Renal cortex interstitium (tissue), 15 donors: ENCODE measurements at places on chromosomes 13 and 19. TPM values are rescaled to one million over a fixed set of nuclear protein-coding genes. Genes with fewer than 3 reads are reported as not detected.
A peak's percentile ranks its signal among the peaks of the same experiment; 100 is the strongest.

The PABPC3 gene
- 1.7 TPM for polyA plus RNA-seq

DNA sequence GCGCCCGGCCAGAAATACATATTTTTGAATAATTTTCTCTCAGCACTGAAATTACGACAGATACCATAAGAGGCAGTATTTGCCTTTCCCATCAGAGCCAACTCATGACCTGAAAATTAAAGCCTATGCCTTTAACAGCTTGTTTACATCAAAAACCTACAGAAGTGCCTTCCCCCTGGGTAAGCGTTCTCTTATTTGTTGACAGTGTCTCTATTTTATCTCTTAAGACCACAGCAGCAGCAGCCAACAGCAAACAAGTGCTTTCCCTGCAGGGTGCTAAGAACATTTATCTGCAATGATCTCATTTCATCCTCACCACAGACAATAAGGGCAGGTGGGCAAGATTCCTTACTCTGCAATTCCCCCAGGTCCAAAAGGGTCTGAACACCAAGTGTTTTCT is 6.0 kb downstream of the AKAP8L start:
- no peak for DNase-seq

GRCh38 chr19:47512183-47512947 is 2.5 kb downstream of the NAPA start:
- no peak for DNase-seq

The MEX3D gene
- 28.2 TPM for polyA plus RNA-seq

DNA sequence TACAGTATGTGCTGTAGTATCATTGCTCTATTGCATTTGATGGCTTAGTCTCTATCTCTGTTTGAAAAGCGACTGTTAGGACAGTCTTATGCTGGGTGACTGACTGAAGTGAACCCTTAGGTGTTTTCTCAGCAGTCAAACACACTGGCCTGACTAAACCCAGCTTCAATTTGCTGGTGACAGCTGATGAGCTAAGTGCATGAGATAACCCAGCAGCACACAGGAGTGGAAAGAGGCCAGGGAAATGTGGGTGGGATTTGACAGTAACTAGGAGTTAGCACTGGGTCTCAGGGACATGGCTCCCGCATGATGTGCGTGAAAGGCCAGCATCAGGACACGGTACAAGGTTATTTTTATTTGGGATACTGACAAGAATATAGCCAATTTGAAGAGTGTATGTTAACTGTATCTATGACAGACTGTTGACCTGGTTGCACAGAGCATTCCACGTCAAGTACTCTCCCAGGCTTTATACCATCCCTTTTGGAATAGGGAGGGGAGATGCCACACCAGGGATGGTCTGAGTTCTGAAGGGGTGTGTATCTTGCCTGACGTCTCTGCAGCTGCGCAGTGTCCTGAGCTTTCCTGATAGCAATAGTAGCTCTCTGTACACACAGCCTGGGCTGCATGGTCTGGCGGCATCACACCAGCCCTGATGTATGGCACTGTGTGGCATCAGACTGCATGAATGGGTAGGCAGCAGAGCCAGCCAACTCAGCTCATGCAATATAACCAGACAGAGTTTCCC is 144.8 kb downstream of the FLT1 start:
- no peak for DNase-seq

DNA sequence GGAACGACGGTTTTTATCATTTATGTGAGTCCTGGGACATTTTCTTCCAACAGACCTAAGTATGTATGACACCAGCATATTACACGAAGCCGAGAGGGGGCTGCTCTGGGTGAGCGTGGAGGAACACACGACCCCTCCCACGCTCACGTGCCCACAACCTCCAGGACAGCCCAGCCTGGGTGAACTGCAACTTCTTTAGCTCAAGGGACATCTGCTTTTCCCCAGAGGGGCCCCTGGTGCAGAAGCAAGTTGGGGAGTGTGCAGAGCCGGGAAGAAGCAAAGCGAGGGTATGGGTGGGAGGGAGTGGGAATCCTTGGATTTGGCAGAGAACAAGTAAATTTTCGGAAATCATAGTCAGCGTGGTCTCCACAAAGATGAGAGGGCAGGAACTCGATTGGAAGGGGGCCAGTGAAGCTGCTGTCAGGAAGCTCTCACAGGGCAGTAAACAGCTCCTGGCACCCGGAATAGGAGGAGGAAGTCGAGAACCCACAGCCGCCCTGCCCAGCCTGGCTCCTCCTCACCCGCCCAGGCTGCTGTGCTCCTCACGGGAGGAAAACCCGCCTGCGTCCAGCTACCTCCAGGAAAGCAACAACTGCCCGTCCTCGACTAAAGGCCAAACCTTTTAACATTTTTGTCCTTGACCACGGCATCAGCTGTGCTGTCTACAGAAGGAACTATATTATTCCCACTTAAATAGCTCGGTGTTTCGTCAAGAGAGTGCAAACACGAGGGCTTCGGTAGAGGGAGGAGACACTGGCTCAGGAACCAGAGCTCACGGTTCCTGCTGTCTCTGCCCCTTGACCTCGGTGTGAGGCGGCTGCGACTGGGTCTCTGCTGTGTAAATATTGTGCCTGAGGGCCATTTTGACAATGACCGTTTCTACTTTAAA is 17.2 kb upstream of the CFAP97D2 start:
- no peak for DNase-seq

The IGFL1 gene
- not detected for polyA plus RNA-seq

- no peak for DNase-seq
Observed at GRCh38 chr13:98509271-98510155, 67.4 kb downstream of the STK24 start.

- peak; percentile 61 for DNase-seq
Observed at GRCh38 chr19:14556662-14557188, 15.1 kb downstream of the NDUFB7 start.

The FREM2 gene
- 43.7 TPM for polyA plus RNA-seq

GRCh38 chr19:7743425-7743841 is 3.9 kb downstream of the CD209 start:
- DNase-seq = no peak

GRCh38 chr19:13234518-13234917 is 84.3 kb downstream of the IER2 start:
- DNase-seq = no peak
